ENCODE measurements at places on chromosomes 7 and 10. TPM values are rescaled to one million over a fixed set of nuclear protein-coding genes. Genes with fewer than 3 reads are reported as not detected.

DNA sequence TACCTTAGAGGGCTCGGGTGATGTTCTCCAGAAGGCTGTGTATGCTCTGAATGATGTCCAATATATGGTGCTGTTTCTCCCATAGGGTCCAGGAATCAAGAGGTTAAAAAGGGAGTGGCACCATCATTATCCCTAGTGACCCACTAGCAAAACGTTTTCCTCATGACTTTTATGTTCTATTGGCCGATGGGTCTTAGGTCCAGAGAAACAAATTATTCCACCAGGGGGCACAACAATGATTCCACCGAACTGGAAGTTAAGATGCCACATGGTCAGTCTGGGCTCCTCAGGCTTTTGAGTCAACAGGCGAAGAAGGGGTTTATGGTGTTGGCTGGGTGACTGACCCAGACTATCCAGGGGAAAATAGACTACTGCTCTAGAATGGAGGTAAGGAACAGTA, 256.1 kb downstream of the COBL start:
- no peak overlapping the region for H3K4me3 ChIP-seq
- no peaks in the 10 kb centered on the region for H3K36me3 ChIP-seq
- no peaks in the 10 kb centered on the region for H3K4me1 ChIP-seq
- no peak overlapping the region for H3K27ac ChIP-seq
- no peak for DNase-seq
- no peaks in the 10 kb centered on the region for H3K27me3 ChIP-seq

- no peaks in the 10 kb centered on the region for H3K36me3 ChIP-seq
- no peak for DNase-seq
- no peaks in the 10 kb centered on the region for H3K27me3 ChIP-seq
- no peak overlapping the region for H3K4me3 ChIP-seq
Measured at GRCh38 chr10:126611303-126611702, 59.2 kb downstream of the C10orf90 start.

The SLC25A40 gene
- 27.0 TPM for total RNA-seq

- no peak for DNase-seq
- H3K27me3 ChIP-seq = no peaks in the 10 kb centered on the region
- no peak overlapping the region for H3K27ac ChIP-seq
- H3K4me1 ChIP-seq = no peaks in the 10 kb centered on the region
- H3K36me3 ChIP-seq = peaks cover 8% of the 10 kb centered on the region
Measured at GRCh38 chr7:105622106-105622731, 40.9 kb upstream of the EFCAB10 start.

The RTKN2 gene
- not detected for total RNA-seq

DNA sequence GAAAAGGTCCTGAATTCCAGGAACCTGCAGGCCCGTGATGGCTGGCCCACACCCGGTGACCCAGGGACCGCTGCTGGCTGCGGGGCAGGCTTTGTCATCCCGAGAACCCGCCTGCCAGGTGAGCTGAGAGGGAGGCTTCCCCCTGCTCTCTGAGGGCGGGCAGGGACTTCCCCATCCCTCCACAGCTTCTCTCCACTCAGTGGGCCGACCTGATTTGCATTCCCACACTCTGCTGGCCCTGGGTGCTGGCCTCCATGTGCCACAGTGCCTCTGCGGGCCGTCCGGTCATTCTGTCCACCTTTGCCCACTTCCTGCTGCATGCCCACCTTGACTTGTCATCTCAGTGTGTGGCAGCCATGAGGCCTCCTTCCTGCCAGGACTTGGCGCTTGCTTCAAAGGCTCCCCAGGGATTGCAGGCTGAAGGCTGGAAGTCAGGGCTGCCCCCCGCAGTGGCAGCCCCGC, 35.3 kb downstream of the PALD1 start:
- H3K4me3 ChIP-seq = no peak overlapping the region
- no peaks in the 10 kb centered on the region for H3K4me1 ChIP-seq
- H3K27me3 ChIP-seq = no peaks in the 10 kb centered on the region
- no peak overlapping the region for H3K27ac ChIP-seq
- no peaks in the 10 kb centered on the region for H3K36me3 ChIP-seq

DNA sequence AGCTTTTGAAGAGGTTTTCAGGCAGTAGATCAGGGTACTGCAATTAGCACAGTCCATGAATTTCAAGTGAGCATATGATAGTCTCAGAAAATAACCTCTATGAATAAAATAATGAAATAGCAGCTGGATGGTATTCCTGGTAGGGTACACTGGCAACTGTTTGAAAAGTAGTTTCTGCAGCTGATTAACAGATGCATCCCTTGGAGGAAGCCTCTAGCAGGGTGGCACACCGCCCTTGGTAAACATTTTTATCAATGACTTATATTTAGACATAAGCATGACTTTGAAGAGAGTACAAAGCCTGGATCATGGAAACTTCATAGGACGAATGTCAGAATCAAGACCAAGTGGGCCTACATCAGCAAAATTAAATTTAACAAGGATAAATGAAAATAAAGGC, 26.8 kb downstream of the WNT16 start:
- no peak overlapping the region for H3K4me3 ChIP-seq
- no peaks in the 10 kb centered on the region for H3K36me3 ChIP-seq
- no peaks in the 10 kb centered on the region for H3K27me3 ChIP-seq
- H3K4me1 ChIP-seq = no peaks in the 10 kb centered on the region

DNA sequence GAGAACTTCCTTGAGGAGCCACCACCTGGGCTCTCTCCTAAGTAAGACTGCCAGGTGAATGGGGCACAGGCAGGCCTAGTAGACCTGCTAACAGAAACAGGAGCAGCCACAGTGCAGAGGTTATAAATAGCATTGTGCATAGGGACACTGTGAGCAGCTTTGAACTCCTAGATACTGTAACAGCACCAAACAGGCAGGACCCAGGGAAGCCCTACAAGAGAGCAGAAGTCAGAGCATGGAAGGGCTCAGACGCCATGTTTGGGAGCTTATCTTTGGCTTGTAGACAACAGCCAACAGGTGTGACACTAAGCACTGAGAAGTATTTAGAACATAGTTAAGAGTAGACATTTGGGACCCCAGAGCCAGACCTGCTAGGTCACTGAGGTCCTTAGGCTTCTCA, 14.5 kb downstream of the XRCC2 start:
- no peaks in the 10 kb centered on the region for H3K36me3 ChIP-seq
- H3K4me3 ChIP-seq = no peak overlapping the region
- H3K27me3 ChIP-seq = no peaks in the 10 kb centered on the region
- no peak for DNase-seq
- no peaks in the 10 kb centered on the region for H3K4me1 ChIP-seq

DNA sequence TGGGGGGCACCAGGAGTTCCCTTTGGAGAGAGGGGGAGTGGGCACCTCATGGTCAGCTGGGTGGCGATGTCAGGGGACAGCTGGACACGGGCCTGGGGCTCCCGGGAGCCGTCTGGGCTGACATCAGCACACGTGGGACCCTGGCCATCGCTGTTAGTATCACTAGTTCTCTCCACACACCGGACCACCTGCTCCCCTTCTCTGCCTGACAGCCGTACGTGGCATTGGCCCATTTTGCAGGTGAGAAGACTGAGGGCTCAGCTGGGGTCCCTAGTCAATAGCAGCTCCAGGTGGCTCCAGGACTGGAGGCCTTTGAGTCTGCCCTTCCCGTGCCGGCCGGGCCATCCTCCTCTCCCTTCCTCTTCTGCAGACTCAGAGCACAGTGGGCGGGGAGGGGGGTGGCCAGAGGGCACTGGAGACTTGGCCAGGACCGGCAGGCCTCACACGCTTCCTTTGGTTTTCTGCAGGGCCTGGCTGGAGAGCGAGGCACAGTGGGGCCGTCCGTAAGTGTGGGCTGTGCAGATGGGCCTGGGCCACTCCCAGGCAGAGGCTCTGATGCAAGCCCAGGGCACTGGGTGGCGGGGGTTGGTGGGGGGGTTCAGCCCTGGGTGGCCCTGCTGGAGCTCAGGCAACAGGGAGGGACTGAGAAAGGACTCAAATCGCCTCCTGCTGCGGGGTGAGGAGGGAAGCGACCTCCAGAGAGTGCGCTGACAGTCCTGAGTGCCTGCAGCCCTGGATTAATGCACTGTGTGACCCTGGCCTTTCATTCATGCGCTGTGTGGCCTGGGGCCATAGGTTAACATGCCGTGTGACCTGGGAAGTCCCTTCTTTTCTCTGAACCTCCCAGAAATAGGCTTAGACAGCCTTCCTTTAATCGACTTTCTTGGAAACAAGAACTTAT, 78.2 kb downstream of the MYL10 start:
- H3K27ac ChIP-seq = no peak overlapping the region
- H3K4me1 ChIP-seq = no peaks in the 10 kb centered on the region
- peak; percentile 48 for DNase-seq
- no peak overlapping the region for H3K4me3 ChIP-seq

The NAT16 gene
- total RNA-seq = not detected

GRCh38 chr10:70679498-70679897, 7.2 kb downstream of the ADAMTS14 start:
- no peak overlapping the region for H3K4me3 ChIP-seq
- H3K4me1 ChIP-seq = no peaks in the 10 kb centered on the region
- H3K27ac ChIP-seq = no peak overlapping the region
- no peak for DNase-seq

The RBM17 gene
- total RNA-seq = 11.9 TPM

DNA sequence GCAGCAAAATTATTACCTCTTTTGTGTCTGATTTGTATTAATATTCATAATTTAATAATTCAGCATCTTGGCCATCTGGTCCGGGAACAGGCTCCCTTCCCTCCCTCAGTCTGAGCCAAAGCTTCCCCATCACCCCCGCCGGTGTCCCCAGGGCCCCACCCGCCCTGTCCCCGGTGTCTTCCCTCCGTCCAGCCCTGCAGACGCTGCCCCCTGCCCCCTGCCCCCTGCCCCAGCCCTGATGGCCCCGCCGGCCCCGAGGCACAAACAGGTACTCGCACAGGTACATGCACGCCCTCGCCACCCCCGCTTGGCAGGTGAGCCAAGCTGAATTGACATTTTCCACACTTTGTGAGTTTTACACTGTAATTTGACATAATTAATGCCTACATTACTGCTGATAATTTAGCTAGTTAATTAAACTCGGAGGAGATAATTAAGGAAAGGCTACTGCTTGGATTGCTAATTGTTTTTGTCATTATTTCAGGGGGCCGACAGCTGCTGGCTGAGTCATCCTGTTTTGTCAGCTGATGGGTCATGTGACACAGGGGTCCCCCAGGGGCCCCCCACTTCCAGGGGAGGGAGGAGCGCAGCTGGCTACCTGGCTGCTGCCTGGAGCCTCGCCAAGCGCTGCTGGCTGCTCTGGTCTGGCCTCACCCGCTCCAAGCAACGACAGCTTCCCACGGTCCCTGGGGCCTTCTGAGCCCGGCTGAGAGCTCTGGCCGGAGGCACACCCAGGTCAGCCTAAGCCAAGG, 36.6 kb downstream of the MICALL2 start:
- DNase-seq = no peak
- H3K4me3 ChIP-seq = no peak overlapping the region
- no peaks in the 10 kb centered on the region for H3K36me3 ChIP-seq
- H3K4me1 ChIP-seq = no peaks in the 10 kb centered on the region
- no peak overlapping the region for H3K27ac ChIP-seq

- H3K36me3 ChIP-seq = no peaks in the 10 kb centered on the region
- no peaks in the 10 kb centered on the region for H3K4me1 ChIP-seq
- H3K4me3 ChIP-seq = no peak overlapping the region
- H3K27ac ChIP-seq = no peak overlapping the region
- H3K27me3 ChIP-seq = no peaks in the 10 kb centered on the region
Measured at GRCh38 chr10:131017566-131018285, 293.8 kb downstream of the TCERG1L start.

- no peaks in the 10 kb centered on the region for H3K36me3 ChIP-seq
- H3K4me1 ChIP-seq = peaks cover 9% of the 10 kb centered on the region
- no peak overlapping the region for H3K4me3 ChIP-seq
- peak overlapping the region; percentile 59 for H3K27ac ChIP-seq
Measured at GRCh38 chr7:43649755-43650274, 66.9 kb downstream of the STK17A start.

The UCMA gene
- total RNA-seq = not detected

DNA sequence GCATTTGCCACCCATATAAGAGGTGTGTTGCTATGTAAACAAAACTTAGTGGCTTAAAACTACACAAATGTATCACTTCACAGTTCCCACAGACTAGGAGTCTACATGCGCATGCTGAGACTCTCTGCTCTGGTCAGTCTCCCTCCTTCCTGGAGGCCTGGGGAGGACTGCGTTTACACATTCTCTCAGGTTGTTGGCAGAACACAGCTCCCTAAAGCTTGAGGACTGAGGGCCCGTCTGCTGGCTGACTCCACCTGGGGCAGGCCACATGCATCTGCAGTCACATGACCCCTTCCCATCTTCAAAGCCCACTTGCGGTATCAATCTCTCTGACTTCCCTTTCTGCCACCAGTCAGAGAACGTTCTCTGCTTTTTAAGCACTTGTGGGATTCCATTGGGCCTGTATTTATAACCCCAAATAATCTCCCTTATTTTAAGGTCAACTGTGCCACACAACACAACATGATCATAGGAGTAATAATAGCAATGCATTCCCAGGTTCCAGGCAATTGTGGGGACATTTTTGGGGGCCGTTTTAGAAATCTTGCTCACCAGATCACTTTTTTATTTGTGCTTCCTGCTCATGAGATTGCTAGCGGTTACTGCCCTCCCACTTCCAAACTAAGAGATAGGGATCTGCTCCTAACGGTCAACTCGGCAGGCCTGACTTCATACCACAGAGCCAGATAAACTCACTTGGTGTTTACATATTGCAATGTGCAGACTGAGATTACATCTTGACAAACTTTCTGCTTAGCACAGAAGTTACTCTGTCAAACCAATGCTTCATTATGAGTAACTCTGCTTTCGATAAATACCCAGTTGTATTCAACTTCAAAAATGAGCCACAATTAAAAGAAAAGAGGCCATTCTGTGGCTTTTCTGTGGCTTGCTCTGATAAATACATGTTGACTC, 96.3 kb downstream of the ALOX5 start:
- no peaks in the 10 kb centered on the region for H3K27me3 ChIP-seq
- no peak overlapping the region for H3K4me3 ChIP-seq
- H3K36me3 ChIP-seq = no peaks in the 10 kb centered on the region
- peak; percentile 78 for DNase-seq

DNA sequence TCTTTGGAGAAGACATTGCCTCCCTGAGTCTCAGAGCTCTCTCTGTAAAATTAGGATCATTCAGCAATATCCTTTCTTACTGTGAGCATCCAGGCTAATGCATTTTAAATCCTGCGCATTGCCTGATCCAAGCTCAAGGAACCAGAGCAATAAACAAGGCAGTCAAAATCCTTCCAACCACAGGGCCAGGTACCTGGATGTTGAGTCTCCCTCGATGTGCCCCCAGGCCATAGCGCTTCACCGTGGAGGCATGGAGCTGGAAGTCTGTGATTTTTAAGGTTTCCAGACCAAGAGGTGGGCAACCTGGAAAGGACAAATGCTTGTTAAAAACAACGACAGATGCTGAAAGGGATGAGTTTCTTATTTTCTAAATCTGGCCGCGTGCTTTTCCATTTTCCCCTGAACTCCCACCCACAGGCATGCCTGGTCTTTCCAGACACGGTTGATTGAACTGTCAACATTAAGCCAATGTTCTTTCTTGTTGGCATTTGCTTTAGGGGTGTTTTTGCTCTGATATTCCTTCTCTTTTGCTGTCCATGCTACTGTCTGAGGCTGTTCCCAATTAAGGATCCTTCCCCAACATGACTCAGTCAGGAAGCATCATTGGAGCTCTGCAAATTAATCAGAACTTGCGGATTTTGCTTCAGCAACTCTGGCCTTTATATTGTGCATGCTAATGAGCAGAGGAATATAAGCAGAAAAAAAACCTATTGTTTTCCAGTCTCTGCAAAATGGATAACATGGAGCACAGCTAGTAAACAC, 29.0 kb downstream of the CPXM2 start:
- no peak for DNase-seq
- no peaks in the 10 kb centered on the region for H3K4me1 ChIP-seq
- no peaks in the 10 kb centered on the region for H3K27me3 ChIP-seq
- no peak overlapping the region for H3K27ac ChIP-seq
- no peaks in the 10 kb centered on the region for H3K36me3 ChIP-seq

All from right lobe of liver (tissue), 6 donors.